Kidney tubule cell (primary cell): ENCODE measurements at places on chromosomes 1 and 21.

- peak; percentile 65 for DNase-seq
Measured at GRCh38 chr1:212457740-212458338, 25.1 kb downstream of the NENF start.

DNA sequence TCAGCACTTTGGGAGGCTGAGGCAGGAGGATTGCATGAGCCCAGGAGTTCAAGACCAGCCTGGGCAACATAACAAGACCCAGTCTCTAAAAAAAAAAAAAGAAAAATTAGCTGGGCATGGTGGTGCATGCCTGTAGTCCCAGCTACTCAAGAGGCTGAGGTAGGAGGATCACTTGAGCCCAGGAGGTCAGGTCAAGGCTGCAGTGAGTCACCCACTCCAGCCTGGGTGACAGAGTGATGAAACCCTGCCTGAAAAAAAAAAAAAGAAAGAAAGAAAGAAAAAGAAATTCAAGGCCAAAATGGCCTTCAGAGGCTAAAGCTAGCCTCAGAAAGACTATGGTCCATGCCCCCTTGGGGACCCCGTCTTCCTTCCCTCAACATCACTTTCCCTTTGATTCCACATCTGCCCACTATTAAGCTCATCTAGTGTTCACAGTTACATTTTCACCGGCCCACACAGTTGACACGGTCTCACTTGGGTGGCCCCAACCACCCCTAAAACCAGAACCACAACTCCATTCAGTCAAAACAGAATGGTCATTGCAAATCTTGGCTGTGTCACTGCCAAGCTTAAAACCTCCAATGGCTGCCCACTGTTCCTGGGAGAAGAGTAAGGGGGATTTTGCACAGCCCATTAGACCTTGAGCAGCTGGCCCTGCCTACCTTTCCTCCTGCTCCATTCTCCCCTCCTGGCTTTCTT lies 2.1 kb upstream of the CAPN8 start:
- DNase-seq = peak; percentile 45

- DNase-seq = peak; percentile 20
Measured at GRCh38 chr1:154943649-154944400, 7.3 kb upstream of the PMVK start.

GRCh38 chr1:168553680-168554553 lies 10.1 kb upstream of the XCL2 start:
- DNase-seq = no peak

DNA sequence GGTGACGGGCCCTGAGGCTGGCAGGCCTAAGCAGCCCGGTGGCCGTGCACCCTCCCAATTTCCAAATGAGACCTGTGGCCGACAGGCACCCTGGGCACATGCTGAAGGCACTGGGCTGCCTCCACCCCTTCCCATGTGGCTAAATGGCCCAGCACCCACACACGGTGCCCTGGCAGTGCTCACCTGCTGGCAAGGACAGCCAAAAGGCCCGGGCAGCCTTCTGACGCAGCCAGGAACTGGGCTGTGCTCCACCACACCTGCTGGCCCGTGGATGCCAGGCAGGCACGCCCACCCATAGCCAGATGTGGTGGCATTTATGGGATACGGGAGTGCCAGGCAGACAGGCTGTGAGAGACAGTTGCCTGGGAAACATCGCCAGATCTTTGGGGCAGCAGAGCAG lies 4.0 kb upstream of the FAAP20 start:
- DNase-seq = no peak

GRCh38 chr1:29669158-29669871 lies 433.0 kb downstream of the PTPRU start:
- no peak for DNase-seq

GRCh38 chr21:38639571-38640354 lies 141.5 kb upstream of the ERG start:
- no peak for DNase-seq

GRCh38 chr1:26335774-26336476 lies 18.0 kb downstream of the CRYBG2 start:
- DNase-seq = no peak

DNA sequence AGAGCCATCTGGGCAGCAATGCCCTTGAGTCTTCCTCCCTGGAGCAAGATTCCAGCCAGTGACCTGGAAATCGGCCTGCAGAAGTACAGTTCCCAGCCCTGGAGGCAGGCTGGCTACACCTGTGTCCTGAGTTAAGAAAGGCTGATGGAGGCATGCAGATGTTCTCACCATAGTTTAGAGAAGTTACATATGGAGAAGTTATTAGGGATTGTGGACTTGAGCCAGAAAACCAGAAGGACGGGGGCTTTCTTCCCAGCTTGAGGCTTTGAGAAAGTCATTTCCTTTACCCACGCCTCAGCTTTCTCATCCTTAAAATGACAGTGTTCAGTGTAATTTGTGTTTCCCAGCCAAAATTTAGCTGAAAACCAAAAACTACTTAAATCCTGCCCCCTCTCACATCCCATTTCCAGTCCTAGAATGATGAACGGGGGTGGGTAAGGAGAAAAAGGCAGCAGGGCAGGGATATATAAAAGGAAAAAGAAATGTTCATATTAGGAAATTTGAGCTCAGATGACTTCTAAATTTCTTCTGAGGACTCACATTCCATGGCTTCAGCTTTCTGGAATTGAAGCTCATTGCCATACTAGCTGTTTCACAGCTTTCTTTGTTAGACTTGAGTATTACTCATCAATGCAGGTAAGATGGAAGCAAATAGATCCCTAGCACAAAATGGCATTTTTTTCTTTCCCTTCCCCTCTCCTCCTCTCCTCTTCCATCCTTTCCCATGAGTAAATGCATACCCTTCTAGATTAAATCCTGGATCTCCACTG lies 14.4 kb upstream of the C8B start:
- DNase-seq = no peak

DNA sequence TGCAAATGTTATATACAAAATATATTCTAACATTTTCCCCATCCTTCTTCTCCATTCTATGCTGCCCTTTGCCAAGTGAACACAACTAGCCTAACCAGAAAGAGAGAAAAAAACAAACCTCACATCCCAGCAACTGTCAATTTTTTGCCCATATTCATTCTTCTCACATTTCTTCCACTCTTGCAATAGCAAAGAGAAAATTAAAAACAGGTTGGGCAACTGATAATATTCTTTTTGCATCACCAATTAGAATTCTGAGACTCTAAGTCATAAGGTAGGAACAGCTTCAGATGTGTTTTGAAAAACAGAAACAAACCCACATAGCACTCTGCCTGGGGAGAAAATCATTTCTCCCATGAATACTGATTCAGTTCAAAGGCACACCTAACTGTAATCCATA lies 25.2 kb upstream of the EXO1 start:
- no peak for DNase-seq

DNA sequence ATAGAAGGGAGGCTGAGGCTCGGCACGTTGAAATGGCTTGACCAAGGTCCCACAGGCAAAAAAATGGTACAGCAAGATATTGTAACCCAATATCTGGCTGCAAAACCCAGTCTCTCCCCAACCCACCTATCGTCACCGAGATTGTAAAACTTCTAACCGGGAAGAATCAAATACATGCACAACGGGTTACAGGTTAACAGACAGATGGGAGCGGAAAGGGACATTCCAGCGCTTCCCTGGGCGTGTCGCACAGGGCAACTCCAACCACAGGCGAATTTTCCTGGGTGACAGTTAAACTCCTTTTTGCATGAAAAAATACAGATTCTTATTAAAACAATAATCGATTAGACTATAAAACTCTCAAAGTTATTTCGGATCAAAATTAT lies 31.8 kb upstream of the JUN start:
- peak; percentile 88 for DNase-seq

DNA sequence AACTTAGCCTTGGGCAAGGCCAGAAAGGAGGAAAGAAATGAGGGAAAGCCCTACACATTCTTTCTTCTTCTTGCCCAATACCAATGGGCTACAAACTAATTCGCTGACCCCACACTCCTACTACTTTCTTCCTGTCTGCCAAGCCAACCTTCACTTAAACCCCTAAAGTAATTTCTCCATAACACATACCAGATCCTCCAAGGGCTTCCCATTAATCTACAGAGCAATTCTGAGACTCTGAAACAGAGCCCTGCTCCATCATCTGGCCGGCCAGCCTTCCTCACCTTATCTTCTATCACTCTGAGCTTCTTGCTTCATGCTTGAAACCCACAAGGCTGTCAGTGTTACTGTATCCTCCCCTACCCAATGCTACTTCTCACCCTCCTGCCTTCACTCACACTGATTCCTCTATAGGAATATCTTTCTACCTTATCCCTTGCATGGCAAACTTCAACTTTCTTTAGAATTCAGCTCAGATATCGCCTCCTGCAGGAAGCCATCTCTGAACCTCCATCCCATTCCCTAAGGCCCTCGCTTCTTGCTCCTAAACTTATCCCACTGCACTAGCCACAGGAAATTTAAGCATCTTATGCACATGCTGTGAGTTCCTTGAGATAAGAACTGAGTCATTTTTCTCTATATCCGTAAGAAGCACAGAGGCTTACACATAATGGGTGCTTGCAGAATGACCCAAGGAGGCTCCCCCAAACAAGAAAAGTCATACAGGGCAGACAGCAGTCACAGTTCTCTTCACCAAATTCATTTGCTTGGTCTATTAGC lies 81.9 kb downstream of the JAK1 start:
- DNase-seq = no peak

DNA sequence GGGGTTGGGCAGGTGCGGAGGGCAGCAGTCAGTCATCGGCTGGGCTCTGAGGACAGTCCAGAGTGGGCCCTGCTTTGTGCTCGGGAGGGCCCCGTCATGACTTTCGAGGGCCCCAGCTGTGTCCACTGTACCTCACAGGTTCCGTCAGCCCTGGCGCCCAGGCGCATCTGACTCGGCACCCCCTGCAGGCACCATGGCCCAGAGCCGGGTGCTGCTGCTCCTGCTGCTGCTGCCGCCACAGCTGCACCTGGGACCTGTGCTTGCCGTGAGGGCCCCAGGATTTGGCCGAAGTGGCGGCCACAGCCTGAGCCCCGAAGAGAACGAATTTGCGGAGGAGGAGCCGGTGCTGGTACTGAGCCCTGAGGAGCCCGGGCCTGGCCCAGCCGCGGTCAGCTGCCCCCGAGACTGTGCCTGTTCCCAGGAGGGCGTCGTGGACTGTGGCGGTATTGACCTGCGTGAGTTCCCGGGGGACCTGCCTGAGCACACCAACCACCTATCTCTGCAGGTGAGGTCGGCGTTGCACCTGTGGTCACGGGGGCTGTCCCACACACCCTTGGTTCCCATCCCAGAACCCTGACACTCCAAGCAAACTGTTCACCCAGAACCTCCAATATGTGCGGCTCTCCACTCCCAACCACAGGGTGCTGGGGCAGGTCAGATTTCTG lies 7.8 kb downstream of the PODN start:
- DNase-seq = no peak

DNA sequence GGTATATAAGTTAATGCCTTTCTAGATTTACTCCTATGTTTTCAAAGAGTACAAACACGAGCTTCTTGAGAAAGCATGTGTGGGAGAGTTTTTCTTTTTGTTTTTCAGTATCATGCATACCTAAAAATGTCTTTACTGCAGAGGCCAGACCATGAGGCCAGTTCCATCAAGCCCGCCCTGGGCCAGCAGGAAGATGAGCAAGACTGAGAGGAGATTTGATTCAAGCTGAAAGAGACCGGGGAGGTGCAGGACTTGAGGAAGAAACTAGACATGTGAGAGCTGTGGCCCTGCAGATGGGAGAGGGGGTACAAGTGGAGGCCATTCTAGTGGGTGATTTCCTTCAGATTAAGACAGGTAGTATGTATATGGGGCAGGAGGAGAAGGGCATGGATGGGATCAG lies 33.4 kb upstream of the NTPCR start:
- no peak for DNase-seq

DNA sequence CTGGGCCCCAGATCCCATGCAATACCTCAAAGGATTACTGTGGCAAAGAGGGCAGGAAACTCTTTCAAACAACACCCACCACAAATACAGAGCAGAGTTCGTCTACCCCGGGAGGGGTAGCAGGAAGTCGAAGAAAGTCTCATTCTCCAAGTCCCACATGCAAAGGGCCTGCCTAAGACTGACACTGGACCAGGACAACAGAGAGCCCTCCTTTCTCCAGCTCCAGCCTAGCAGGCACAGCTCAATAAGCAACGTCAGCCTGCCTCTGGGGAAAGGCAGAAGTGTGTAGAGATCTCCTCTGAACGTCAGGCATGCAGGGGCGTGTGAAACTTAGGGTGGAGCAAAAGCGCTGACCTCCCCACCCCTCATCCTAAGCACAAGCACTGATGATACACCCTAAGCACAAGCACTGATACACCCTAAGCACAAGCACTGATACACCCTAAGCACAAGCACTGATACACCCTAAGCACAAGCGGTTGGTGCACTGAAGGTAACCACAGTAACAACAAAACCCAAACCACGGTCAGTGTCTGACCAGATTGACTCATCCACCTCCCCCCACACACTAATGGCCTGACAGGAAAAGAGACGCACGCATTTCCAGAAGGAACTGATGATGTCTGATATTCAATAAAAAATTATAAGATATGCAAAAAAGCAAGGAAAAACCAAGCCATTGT lies 1.3 kb downstream of the KRTAP12-3 start:
- no peak for DNase-seq

DNA sequence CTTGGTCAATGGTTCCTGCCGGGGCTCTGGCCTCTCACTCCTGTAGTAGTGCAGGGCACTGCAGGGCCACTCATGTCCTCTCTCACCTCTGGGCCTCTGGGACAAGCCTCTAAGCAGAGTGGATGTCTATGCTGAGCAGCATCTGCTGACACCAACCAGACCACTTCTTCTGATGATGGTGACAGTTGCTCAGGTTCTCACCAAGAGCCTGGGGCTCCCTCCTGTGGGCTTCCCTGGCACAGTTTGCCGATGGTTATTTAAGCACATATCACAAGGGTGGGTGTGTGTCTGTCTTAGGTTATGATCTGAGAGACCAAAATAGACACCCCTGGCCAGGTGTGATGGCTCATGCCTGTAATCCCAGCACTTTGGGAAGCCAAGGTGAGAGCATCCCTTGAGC lies 17.4 kb upstream of the GPR137B start:
- no peak for DNase-seq

GRCh38 chr21:37341254-37341960 lies 25.2 kb upstream of the DYRK1A start:
- DNase-seq = peak; percentile 18

GRCh38 chr1:177937931-177938330 lies 31.9 kb downstream of the SEC16B start:
- peak; percentile 59 for DNase-seq

- peak; percentile 89 for DNase-seq
Measured at GRCh38 chr1:209633335-209633997, 18.8 kb downstream of the LAMB3 start.

DNA sequence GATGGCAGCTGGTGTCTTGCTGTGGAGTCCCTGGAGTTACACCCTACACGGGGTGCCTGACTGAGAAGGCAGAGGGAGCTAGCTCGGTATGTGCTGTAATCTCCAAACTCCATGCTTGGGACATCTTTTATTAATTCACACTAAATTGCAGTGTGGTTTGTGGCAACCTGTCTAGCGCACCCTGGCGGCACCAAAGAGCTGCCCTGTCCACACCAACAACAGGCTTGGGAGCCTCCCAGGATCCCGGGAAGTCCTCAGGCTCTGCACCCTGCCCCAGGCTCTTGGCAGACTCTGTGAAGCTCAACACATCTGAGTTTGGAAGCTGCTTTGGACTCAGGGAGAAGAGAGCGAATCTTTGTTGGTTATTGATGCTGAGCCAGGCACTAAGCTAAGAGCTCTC lies 138.9 kb downstream of the IGSF21 start:
- DNase-seq = no peak
